ENCODE measurements at places on chromosomes 16 and 17.

GRCh38 chr16:67202956-67203493 lies 4.1 kb downstream of the ELMO3 start:
- DNase-seq = no peak

DNA sequence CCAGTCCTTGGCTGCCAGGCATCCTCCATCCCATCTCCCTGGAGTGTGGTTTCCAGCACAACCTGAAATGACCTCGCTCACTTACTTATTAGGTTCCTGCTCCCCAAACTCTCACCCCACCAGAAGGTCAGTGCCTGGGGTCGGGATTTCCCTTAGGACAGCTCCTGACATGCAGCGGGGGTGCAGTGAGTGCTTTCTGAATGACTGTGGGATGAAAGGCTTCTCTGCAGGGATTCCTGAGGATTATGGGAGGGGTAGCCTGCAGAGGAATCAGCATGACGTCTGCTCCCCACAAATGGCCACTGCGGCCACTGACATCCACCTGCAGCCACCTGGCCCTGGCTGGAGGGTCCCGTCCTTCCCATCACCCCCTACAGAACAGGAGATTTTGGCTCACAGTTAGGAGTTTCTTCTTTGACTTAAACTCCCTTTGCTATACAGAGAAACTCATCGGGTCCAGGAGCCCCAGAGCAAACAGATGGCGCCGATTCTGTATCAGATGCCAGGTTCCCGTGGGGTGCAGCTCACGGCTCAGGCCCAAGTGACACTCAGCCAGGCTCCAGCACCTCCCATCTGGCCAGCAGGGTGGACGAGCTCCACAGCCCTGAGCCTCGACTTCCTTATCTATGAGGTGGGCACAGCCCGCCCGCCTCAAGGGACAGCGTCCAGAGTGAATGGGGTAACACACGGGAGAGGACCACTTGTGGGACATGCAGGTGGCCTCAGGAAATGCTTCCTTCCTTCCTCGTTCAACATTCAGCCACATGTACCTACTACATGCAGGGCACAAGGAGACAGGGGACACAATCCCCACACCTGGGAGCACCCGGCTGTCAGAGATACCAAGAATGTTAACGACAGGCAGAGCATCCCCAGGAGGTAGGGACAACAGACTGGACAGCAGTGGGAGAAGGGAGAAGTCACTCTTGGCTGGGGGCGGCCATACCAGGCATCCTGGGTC lies 69.8 kb downstream of the RMI2 start:
- DNase-seq = no peak

DNA sequence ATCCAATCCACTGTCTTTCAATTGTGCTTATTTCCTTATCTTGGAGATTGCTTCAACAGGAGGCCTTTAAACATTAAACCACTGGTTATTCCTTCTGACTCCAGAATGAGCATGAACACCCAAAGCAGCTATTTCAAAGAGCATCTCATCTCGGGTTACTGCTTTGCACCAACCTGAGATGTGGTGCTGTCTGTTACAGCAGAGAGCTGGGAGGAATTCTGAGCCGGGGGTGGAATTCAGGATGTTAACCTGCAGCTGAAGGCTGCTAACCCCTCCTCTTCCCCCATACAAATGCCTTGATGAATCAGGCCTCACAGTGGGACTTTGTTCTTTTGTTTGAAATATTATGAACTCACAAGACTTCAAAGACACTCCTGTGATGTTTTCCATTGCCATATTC lies 113.1 kb downstream of the SHISA9 start:
- DNase-seq = no peak

GRCh38 chr17:61383689-61384201 lies 15.9 kb upstream of the TBX2 start:
- no peak for DNase-seq

- DNase-seq = no peak
Observed at GRCh38 chr16:72467157-72467759, 295.3 kb upstream of the PMFBP1 start.

GRCh38 chr16:70695331-70696070 lies 9.6 kb upstream of the MTSS2 start:
- DNase-seq = no peak

DNA sequence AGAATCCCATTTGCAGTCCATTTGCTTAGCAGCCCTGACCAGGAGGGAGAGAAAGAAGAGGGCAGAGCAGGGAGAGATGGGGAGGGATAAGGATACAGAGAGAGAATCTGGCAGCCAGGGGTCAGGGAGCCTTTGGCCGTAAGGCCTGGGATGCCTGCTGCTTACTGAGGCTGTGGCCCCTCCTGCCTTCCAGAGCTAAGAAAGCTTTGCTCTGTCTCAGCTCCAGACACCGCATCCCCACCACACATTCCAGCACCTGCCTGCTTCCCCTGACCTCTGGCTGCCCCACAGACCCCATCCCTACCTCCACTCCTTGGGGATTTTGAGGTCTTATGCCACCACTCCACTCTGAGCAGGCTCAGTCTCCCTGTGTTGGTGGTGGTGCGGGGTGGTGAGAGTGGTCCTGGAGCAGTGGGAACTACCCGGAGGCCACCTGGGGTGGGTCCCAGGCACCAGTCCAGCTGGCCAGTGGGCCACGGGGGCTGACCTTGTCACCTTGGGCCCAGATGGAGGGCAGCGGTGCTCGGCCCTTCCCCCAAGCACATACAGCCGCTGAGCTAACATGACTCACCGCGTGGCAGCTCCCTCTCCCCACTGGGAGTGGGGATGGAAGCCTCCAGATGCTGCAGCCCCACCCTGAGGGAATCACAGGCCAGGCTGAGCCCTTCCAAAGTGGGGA lies 58.3 kb downstream of the RAI1 start:
- DNase-seq = no peak

DNA sequence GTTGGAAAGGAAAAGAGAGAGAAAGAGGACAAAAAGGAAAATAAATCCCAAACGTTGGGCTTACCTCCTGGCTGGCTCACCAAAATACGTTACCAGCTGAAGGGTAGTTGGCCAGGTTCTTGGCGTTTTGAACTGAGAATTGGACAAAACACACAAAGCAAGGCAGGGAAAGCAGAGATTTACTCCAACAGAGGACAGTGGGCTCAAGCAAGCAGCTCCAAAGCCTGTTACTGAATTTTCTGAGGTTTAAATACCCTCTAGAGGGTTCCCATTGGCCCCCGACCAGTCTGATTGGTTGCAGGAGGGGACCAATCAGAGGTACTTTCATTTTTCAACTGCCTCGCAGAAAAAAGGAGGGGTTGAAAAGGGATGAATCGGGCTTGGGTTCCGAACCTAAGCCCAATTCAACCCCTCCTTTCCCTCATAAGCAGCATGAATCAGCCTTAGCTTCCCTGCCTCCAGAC lies 55.6 kb upstream of the ALOX12 start:
- no peak for DNase-seq

DNA sequence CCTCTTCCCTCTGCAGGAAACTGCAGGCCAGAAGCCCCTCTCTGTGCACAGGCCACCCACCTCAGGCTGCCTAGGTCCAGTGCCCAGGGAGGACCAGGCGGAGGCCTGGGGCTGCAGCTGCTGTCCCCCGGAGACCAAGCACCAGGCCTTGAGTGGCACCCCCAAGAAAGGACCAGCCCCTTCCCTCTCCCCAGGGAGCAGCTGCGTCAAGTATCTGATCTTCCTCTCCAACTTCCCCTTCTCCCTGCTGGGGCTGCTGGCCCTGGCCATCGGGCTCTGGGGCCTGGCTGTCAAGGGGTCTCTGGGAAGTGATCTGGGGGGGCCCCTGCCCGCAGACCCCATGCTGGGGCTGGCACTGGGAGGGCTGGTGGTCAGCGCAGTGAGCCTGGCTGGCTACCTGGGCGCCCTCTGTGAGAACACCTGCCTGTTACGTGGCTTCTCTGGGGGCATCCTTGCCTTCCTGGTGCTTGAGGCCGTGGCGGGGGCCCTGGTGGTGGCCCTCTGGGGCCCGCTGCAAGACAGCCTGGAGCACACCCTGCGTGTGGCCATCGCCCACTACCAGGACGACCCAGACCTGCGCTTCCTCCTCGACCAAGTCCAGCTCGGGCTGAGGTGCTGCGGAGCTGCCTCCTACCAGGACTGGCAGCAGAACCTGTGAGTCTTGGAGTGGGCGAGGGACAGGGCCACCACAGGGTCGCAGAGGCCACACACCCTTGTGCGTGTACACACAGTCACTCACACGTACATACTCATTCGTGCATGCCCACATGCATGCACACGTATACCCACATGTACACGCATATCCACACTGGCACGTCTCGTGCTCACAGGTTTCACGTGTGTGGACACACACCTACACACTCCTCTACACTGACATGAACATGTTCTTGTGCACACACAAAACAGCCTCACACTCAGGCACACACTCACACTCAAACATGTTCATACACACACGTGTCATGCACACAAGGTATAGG lies 8.3 kb downstream of the TSPAN10 start:
- DNase-seq = no peak

DNA sequence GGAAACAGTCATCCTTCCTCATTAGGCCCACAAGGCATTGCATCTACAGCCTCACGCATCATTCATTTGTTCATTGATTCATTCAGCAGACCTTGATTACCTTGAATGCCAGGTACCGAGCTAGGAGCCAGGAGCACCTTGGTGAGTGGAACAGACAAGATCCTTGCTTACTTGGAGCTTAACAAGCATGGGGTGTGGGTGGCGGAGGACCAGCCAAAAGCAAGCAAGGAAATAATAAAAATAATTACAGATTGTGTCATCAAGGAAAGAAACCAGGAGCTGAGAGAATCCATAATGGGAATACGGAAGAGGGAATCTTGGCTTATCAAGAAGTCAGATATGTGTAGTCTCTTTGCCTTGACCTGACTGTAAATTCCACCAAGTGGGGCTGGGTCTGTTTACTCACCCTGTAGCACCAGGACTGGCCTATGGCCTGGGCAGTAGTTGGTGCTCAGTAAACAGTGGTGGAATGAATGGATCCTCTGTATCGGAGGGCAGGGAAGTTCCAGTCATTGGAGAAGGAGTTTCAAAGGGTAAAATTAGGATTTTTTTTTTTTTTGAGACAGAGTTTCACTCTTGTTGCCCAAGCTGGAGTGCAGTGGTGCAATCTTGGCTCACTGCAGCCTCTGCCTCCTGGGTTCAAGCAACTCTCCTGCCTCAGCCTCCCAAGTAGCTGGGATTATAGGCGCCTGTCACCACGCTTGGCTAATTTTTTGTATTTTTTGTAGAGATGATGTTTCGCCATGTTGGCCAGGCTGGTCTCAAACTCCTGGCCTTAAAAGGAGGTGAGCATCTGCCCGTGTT lies 157.7 kb downstream of the MSI2 start:
- DNase-seq = no peak

DNA sequence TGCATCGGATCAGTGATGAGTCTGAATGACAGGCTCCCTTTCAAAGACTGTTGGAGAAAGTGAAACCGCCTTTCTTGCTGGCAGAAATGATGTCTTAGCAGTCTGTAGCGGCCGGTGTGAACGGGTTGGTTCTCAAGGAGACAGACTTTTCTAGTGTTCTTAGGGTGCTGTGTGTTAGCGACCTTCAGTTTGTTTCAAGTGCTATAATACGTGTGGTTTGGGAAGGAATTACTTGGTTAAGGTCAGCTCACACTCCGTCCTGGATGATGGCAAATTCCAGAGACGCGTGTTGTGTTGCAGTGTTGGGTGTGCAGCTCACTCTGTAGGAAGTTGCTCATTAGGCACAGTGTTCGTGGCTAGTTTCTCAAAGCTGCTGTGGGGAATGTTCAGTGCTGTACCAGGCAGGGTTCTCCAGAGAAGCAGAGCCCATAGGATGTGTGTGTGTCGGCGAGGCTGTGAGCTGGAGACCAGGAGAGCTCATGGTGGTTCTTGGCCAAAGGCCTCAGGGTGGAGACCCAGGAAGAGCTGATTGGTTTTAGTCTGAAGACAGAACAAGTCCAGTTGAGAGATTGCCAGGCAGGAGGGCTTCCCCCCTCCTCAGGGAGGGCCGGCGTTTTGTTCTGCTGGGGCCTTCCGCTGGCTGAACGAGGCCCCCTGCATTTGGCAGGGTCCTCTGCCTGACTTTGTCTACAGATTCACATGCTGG lies 37.6 kb downstream of the ZNF750 start:
- no peak for DNase-seq

DNA sequence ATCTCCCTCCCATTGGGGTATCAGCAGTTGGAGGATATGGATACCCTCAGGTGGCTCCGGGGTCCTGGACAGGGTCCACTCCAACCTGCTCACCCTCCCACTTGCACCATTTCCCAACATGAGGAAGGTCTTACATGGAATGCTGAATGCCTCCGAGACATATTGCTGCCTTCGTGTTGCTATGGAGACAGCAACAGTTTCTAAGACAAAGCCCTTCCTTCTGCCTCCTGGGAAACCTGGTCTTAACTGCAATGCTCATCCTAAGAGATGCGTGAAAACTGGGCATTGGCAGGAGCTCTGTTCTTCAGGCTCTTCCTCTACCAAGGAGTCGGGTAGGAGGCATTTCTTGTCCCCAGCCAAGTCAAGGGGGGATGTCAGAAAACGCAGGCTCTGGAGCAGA lies 45.2 kb downstream of the ST3GAL2 start:
- no peak for DNase-seq

- no peak for DNase-seq
Observed at GRCh38 chr17:5762191-5762590, 177.9 kb upstream of the NLRP1 start.

- DNase-seq = no peak
Observed at GRCh38 chr17:39925282-39926134, 1.9 kb downstream of the ORMDL3 start.

DNA sequence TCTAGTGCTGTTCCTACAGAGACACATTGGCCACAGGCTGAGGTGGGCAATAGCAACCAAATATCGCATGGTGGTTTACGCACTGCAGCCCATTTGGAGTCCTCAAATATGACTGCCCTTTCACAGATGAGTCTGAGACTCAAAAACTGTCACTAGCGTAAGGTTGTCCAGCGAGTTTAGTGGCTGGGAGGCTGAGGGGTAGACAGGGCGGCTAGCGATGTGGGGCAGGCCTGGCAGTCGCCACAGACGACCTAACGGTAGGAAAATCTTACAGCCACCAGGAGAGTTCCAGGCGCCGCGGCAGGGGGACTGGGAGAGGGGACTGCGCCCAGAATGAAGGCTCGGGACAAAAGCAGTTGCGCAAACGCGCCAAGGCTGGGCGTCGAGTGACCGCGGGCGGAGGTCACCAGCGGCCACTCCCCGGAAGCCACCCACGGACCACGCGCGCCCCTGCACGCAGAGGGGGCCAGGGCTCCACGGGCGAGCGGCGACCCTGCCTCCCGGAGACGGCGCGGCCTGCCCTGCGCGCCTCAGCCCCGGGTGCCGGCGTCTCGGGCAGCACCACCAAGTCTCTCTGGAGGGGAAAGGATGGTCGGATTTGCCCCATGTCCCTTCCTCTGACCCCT lies 699 bp upstream of the MAP1LC3B start:
- no peak for DNase-seq

DNA sequence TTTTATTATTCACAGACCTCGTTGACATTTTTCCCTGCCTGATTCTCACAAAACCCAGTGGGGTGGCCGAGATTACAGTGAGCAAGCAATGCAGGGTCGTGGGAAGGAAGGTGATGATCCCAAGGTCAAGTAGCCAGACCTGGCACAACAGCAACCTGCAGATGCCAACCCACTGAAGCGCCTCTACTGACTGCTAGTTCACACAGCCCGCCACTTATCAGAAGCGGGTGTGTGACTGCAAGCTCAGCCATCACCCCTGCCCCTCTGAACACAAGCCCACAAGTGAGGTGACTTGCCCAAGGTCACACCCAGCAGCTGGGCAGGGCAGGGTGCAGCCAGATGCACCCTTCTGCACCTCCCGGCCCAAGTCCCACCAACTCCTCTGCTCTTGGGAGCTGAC lies 7.1 kb downstream of the TFAP4 start:
- DNase-seq = no peak

GRCh38 chr17:70336411-70336810 lies 167.1 kb downstream of the KCNJ2 start:
- DNase-seq = no peak

GRCh38 chr17:78355701-78356100 lies 4.2 kb downstream of the SOCS3 start:
- no peak for DNase-seq

- no peak for DNase-seq
Observed at GRCh38 chr17:13476720-13477119, 125.0 kb downstream of the HS3ST3A1 start.

Data from NCI-H1930 (cell line).